CD4-positive, alpha-beta T cell treated with Interleukin-4 for 1 hour (primary cell): ENCODE measurements at places on chromosomes 11 and 22.

DNA sequence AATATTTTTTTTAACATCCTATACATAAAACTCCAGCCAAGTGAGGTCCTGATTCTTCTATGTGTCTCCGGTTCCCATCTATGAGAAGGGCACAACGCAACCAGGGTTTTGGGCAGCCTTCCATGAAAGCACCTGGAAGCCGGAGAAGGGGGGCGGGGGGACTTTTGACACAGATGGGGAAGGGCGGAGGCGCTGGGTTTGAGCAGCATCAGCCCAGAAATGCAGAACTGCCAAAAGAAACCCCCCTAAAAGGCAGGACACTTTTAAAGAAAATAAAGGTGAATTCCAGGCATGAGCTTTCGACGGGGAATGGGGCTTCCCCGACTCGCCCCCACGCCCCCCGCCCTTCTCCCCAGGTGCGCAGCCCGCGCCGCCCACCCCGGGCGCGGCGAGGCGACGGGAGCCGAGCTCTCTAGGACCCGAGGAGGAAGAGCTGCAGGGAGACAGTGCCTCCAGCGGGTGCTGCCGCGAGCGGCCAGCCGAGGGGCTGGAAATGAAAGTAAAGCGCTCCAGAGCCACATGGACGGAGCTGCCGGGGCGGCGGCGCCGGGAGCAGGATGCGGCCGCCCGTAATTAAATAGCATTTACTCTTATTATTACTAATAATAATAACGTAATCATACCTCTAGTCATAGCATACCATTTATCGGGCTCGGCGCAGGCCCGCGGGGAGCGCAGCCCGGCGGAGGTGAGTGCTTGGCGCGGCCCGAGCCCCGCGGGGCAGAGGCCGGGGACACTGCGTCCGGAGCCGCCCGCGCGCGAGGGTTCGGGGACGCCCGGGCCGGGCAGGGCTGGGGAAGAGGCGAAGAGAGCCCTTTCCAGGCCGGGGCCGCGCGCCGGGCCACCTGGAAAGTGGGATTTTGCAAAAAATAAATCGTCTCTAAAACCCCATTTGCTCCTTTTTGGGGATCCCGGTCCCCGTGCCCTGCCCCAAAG is at the start of gene ZC3H7B:
Gene ZC3H7B (plus strand): TSS at position 441 of the 936 bp plus-strand sequence. CDS start 19,136 bp downstream, outside the sequence.
- peak; percentile 88 for DNase-seq

DNA sequence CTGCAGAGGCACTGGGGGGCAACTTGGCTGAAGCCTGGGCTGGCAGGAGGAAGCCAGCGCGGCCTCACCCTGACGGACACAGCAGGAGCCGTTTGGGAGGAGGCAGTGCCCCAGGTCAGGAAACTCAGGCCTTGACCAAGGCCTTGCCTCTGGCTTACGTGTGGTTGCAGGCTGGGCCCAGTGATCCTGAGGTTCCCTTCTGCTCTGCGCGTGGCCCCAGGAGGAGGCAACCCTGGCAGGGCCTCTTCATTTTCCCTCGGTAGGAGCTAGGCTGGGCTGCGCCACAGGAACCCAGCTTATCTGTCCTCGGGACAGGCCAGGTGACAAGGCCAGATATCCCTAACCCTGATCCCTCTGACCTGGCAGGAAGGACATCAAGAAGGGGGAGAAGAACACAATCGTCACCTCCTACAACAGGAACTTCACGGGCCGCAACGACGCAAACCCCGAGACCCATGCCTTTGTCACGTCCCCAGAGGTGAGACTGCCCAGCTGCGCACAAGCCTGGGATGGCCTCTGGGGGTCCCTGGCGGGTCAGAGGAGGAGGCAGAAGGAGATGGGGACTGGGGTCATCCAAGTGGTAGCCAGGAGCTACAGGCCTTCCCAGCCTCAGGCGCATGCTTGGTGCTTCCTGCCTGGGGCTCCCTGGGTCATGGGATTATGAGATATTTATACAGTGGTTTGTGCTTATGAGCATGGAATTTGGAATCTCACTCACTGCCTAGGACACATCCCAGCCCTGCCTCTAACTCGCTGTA is 20.6 kb downstream of the POLR3H start:
- no peak for DNase-seq

GRCh38 chr11:57644748-57645688 is 4.7 kb downstream of the YPEL4 start:
- DNase-seq: peak; percentile 91

- no peak for DNase-seq
Observed at GRCh38 chr11:114880442-114880841, 202.1 kb downstream of the NXPE2 start.

DNA sequence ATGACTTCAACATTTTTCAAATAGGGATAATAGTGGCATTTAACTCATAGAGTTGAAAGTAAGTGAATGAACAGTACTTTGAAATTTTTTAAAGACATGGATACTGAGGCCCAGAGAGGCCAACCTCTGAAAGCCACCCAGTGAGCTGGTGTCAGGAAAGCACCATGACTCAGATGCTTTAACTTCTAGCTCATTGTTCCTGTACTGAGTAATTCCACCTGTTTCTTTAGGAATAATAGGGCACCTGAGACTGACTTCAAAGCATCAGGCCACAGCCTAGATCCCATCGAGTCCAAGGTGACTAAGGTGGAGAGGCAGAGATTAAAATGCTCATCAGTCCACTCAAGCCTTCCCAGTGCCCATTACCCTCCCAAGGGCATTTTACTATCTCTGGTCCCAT is 491.8 kb upstream of the TENM4 start:
- DNase-seq: no peak
